Activated CD4-positive, alpha-beta T cell treated with anti-CD3 and anti-CD28 coated beads, Interleukin-2, amount 10 ng/mL, durations not matched to agents 7 days and 5 days (primary cell): ENCODE measurements at places on chromosomes 1 and 21. TPM values are rescaled to one million over a fixed set of nuclear protein-coding genes. Genes with fewer than 3 reads are reported as not detected.

DNA sequence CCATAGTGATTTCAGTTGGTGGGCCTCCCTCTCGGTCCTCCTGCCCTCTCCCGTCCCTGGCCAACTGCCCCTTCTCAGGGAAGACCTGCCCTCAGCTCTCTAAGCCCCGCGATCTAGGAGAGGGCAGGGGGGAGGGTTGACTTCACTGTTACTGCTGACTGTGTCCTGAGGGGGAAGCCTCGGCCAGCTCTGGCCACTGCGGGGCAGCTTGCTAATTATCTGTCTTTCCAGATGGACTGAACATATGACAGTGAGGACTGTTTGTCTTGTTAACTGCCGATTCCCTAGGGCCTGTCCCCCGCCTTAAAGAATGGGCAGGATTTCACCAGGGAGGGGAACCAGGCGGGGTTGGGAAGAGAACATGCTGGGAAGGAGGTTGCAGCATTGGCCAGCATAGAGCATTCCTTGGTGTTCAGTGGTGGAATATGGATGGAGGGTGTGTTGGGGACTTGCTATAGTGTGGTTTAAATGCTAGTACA lies 22.9 kb downstream of the NIPAL3 start:
- DNase-seq = no peak

GRCh38 chr1:223771469-223771813 lies 59.1 kb downstream of the CAPN2 start:
- no peak for DNase-seq

GRCh38 chr1:90012300-90012699 lies 17.4 kb downstream of the ZNF326 start:
- no peak for DNase-seq

DNA sequence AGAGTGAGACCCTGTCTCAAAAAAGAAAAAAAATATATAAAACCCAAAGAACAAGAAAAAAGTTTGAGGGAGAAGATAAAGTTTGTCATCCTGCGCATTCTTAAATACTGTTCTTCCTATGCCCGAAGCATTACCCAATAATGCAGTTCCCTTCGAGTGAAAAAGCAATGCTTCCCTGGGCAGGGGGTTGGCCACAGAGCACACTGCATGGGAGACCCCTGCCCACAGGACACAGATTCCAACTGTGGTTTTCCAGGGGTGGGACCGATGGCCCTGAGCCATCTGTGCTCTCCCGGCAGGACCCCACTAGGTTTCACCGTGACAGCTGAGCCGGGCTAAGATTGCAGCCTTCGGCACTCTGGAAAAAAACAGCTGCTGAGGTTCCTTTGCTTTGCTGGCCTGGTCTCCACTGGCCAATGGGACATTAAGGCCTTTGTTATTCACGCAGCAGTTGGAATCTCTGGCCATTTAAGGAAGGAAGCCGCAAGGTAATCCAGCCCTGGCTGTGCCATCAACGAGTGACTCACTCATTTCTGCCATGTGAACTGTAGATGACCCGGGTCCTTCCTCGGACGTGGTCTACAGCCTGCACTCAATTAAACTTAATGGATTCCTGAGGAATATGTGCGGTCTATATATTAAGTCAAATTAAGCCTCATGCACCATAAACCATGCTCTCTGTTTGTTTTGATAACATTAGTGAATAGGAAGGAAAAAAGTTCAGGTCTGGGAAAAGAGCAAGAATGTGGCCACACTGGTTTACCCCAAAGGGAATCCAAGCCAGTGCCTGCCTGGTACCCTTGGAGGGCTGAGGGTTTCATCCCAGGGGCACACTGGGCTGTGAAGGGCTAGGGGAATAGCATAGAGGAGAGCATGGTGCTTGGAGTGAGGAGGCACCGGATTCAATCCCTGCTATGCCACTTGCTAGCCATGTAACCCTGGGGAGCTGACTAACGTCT lies 163.2 kb downstream of the ZBTB18 start:
- no peak for DNase-seq

DNA sequence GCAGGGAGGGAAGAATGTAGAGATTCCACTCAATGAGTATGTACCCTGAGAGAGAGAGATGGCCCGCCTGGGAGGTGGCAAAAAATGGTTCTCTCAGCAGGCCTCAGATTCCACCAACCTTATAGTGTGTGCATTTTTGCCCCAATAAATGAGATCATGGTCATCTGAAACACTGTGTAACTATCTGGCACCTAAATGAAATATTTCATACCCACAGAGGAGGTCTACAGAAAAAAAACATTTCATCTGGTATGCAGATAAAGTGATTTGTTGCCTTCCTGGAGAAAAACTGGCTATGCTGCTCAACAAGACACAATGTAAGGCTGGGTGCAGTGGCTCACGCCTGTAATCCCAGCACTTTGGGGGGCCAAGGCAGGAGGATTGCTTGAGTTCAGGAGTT lies 4.9 kb downstream of the TMCO2 start:
- no peak for DNase-seq

The PTGFR gene
- not detected for total RNA-seq

DNA sequence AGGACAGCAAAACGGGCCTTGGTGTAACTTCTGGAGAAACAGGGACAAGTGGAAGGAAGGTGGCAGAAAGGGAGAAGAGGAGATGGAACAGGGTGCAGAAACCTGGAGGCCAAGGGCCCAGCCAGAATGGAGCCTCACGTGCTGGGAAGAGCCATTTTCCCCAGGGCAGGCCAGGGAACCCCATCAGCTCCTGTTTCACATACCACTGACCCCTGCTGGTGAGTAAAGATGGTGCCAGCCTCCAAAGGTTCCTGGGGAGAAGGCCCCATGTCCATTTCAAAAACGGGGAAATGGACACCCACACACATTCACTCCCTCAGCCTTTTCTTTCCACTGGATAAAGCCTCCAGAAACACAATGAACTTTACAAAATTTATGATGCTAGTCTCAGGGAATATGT lies 57.6 kb upstream of the JUN start:
- no peak for DNase-seq

DNA sequence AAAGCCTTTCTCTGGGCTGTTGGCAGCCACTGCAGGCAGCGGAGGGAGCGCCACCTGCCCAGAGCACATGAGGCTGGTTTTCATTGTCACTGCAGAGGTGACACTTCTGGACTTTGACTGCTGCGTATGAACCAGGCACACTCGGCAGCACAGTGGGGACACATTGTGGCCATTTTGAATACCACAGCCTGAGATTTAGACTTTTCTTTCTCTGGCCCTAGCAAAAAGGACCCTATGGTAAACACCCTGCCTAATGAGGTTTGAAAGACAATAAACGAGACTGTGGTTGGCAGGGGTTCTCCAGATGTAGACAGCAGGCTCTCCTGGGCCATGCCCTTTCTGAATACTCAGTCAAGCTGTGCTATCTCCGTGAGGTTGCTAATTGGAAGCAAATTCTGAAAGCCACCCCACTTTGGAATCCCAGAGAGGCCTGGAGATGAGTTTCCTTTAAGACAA lies 12.0 kb upstream of the KCNE2 start:
- peak; percentile 23 for DNase-seq

The NUF2 gene
- 62.5 TPM for total RNA-seq

GRCh38 chr21:45026826-45027225 lies 47.6 kb upstream of the ADARB1 start:
- no peak for DNase-seq

The ACBD3 gene
- total RNA-seq = 19.0 TPM

DNA sequence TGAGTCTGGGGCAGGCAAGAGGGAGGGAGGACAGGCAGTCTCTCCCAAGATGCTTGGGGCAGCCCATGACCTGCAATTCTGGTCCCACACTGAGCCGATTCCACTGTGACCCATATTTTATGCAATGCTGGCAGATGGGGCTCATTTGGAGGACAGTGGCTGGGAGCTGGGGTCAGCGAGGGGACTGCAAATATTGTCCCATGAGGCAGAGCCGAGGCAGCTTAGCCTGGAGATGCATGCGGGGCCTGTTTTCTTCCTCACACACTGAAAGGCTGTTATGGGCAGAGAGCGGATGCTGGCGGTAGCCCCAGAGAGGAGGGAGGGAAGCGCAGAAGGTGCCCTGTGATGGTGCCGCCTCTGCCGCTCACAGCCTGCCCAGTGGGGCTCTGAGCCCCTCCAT lies 128.5 kb upstream of the POU3F1 start:
- DNase-seq = no peak

The SMAP2 gene
- total RNA-seq = 140 TPM

DNA sequence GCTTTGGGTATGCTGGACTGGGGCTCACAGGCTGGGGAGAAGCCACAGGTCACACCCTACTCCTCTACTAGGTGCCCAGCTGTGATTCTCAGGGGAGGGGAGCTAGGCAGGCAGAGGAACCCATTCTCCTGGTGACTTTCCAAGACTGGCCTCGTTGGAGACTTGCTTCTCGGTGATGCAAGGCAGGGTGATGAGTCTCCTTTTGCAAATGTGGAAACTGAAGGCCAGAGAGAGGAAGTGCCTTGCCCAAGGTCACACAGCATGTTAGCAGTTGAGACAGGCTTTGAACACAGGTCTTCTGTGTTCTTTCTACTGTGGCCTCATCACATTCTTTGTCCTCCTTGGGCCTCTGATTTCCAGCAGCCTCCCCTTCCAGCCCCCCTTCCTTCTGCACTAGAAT lies 20.5 kb upstream of the C1QA start:
- DNase-seq = no peak

DNA sequence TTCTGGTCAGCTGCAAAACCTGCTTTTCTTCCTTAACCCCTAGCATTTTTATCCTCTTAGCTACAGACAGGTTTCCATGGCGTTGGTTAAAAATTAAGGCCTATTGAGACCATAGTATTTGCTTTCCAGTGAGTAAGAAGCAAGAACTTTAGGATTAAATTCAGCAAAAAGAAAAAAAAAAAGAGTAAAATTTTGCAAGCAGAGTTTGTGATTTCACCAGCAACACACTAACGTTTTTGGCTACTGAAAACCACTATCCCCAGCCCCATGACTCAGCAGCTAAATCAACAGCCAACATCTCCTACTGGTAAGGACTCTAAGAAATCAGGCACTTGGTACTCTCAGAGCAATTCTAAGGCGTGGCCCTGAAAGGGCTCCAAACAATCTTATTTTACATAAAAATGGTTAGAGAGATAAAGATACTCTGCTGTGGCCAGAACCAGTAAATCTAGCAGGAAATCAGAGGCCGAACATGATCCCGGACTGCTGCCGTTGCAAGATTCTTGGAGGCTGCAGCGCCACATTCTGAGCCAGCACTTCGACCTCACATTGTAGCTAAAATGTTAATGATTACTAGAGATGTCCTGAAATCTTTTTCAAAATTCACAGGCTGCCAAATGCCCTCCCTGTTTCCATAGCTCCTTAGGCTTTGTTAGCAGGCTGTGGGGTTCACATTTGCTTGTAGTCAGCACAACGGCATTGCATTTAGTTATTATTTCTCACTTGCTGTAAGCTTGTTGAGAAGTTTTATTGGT lies 1.6 kb upstream of the ENO1 start:
- peak; percentile 62 for DNase-seq

The TAS1R1 gene
- total RNA-seq = not detected

- no peak for DNase-seq
These were observed 132.9 kb downstream of the PTPRU start for GRCh38 chr1:29368936-29369932.

DNA sequence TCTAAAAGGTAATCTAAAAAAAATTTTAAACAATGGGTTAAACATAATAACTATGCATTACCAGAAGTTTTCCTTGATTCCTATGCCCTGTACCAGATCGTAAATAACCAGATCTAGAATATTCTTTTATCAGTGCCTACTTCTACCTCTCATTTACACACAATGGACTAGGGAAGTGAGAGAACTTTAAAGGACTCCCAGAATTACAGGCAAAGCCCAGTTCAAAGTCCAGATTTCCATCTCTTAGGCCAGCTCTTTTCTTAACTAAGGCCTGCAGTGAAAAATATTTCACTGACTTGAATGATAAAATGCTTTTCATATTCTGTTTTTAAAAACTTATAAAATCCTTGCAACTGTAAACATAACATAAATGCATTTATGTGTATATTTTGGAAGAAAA lies 32.6 kb downstream of the ESRRG start:
- no peak for DNase-seq

GRCh38 chr1:166233750-166234366 lies 67.1 kb upstream of the FAM78B start:
- DNase-seq = no peak

GRCh38 chr1:204191456-204191855 lies 4.8 kb downstream of the KISS1 start:
- DNase-seq = no peak

The FCGR1A gene
- total RNA-seq = not detected

The TACSTD2 gene
- not detected for total RNA-seq

- DNase-seq = no peak
These were observed 522.7 kb downstream of the NUF2 start for GRCh38 chr1:163844459-163844858.

The S100A1 gene
- not detected for total RNA-seq

DNA sequence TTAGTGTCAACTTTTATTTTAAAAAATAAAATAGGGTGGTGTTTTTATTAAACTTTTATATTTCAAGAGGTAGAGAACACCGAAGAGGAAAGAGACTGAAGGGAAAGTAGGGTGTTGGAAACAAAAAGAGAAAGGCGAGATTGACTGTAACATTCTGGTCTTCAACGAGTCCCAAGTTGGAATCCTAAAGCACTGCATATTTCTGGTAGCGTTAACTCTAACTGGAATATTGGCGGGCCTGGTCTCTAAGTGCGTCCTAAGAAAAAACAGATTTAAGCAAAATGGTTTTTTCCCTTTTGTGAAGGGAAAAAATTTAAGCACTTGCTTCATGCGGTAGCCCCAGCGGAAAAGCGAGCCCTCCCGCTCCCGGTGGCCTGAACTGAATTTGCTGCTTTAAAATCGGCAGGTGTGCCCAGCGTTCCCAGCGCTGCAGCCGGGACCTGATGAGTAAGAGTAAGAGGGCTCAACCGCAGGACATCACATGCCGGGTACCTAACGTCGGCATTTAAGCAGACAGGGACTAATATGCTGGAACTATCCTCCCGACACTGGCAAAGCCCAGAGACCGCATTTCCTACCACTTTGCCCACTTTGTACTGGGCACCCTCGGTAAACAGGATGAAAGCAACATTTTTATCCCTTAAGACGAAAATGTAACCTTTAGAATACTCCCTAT lies 30.5 kb upstream of the NFIA start:
- DNase-seq = no peak

DNA sequence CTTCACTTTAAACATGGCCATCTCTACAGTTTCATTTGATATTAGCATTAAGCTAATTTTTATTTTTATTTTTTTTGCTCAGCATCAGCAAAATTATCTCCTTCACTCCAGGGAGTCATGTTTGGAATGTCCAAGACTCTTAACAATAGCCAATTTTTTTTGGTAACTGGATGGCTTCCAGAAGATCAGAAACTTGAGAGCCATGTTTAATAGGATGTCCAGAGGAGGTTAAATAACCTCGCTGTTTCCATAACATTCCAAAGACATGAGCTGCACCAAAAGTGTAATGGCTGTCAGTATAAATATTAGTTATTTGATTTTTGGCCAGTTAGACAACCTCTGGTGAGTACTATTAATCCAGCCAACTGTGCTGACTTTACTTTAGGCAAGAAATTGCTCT lies 80.7 kb downstream of the DNTTIP2 start:
- no peak for DNase-seq

DNA sequence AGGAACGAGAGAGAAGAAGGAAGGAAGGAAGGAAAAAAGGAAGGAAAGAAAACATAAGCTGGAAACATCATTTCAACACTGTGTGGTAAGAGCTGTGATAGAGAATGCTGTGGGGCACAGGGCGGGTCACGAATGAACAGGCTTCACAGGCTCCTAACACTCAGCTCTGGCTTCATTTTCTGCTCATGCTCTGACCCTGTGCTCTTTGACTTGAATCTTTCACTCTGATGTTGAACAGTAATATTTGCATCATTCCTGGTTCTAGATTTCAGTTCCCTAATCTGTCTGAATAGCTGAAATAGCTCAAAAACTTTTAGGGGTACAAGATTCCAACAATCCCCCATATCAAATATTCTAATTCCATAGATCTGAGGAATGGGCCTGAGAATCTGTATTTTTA lies 207.3 kb downstream of the LHX8 start:
- DNase-seq = no peak
